ENCODE measurements at places on chromosomes 6 and 20. TPM values are rescaled to one million over a fixed set of nuclear protein-coding genes. Genes with fewer than 3 reads are reported as not detected.

GTSF1L gene
- polyA plus RNA-seq: not detected

THEMIS gene
- polyA plus RNA-seq: not detected

SERPINB6 gene
- polyA plus RNA-seq: 82.2 TPM

RFX6 gene
- polyA plus RNA-seq: not detected

PROKR2 gene
- polyA plus RNA-seq: not detected

DNA sequence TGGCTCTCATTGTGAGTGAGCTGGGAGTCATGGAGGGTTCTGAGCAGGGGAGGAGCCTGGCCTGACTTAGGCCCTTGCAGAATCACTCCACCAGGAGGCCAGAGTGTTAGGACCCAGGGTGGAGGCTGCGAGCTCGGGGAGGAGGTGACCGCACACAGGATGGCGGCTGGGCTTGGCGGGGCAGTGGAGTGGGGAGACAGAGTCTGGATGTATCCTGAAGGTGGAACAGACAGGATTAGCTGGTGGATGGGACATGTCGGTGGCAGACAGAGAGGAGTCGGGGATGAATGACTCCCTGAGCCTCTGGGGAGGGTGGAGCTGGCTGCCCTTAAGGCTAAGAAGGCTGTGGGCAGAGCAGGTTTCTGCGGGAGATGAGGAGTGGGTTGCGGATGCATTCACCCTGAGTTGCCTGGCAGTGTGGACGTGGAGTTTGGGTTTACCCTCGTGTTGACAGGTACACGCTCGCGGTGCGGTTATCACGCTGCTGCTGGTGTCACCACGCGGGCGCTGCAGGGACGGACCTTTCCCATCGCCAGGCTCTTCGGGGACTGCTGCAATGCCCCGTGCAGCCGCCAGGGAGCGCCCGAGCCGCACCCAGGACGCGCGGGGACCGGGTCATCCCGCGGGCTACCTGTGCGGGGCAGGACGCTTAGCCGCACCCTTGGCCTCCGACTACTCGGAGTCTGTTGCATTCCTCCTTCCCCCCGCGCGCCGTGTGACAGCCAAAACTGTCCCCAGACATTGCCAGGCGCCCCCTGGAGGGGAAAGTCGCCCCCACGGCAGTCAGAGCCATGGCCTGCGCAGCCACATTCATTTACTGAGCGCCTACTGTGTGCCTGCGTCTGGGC lies 43.0 kb upstream of the PTGIS start:
- no peak for DNase-seq

DNA sequence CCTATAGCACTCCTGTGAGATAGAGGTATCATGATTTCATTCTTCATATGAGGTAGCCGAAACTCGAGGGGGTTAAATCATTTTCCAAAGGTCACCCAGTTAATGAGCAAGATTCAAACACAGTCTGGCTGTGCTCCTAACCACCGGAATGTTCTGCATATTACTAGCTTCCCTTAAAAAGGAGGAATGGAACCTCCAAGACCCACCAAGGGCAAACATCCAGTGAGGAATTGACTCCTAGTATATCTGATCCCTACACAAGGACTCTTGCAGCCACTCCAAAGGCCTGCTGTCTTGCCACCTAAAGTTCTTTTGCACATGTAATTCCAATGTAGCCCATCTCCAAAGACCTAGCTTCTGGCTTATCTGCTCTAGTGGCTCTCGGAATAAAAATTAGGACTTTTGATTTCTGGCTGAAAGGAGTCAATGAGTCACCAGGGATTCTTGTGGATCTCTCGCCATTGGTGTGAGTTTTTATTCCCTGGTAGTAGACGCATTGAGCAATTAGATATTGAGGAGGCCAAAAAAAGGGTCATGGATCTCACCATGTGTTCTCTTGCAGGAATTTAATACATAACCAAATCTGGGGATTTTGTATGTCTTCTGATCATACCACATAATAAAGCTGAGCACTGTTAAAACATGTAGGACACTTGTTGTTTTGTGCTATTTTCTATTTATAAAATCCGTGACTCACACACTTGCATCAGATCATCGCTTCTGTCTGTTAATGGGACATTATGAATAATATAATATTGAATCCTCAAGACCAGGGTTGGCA lies 9.1 kb downstream of the BCAS1 start:
- DNase-seq: no peak

- DNase-seq: no peak
These were observed 185.7 kb upstream of the COL21A1 start for GRCh38 chr6:56433119-56433518.

GRCh38 chr20:52748990-52749389 lies 223.2 kb upstream of the TSHZ2 start:
- no peak for DNase-seq

- DNase-seq: no peak
These were observed 39.0 kb downstream of the DSE start for GRCh38 chr6:116409756-116410155.

GRCh38 chr20:53513168-53513488 lies 80.5 kb downstream of the ZNF217 start:
- DNase-seq: no peak

DNA sequence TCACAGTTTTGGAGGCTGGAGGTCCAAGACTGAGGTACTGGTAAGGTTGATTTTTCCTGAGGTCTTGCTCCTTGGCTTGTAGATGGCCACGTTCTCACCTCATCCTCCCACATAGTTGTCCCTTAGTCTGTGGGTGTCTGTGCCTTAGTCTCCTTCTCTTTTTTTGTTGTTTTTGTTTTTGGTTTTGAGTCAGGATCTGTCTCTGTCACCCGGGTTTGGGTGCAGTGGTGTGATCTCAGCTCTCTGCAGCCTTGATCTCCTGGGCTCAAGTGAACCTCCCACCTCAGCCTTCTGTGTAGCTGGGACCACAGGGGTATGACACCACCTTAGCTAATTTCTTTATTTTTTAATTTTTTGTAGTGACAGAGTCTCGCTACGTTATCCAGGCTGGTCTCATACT lies 245.2 kb downstream of the PHACTR1 start:
- no peak for DNase-seq

DNA sequence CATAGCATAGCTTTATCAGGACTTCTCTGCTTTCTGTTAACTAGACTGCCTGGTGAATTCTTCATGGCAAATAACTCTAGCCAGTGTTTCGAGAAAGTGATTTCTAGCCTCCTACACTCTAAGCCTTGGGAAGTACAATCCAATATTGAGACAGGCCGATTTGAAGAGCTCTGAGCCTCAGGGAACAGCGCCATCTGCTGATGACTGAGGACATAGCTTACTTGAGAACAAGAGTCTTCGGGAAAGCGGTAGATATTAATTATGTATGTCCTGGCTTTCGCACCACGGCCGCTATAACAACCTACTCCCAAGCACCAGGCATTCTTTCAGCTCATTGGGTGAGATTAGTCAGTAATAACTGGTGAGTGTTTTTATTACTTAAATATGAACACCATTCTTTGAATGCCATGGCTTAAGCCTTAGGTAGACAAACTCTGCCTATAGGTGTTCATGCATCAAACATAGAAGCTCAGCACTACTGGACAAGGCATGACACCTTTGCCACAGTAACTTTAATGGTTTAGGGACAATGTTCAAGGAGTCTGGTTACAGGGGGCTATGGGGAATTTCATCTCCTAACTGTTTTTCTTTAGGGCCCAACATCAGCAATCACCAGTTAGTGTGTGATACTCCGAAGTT lies 518.6 kb downstream of the BMP2 start:
- peak; percentile 87 for DNase-seq

- DNase-seq: no peak
These were observed 1.6 kb upstream of the OLIG3 start for GRCh38 chr6:137495703-137496336.

DNA sequence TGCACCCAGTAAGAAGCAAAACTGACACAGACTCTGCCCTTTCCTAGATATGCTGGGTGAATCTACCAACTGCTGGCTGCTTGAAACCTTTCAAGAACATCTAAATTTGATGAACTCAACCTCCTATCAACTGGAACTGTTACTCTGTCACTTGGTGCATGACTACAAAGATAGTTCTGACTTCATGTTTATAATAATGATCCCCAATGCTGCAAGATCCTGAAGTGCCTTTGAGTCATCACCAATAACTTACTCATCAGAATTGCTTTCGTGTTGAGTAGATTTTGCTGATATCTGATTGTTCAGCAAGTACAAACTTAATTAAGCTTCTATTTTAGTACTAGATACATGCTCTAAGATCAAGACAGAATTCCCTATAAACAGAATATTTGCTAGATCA lies 100.2 kb upstream of the ARMC2 start:
- no peak for DNase-seq

DNA sequence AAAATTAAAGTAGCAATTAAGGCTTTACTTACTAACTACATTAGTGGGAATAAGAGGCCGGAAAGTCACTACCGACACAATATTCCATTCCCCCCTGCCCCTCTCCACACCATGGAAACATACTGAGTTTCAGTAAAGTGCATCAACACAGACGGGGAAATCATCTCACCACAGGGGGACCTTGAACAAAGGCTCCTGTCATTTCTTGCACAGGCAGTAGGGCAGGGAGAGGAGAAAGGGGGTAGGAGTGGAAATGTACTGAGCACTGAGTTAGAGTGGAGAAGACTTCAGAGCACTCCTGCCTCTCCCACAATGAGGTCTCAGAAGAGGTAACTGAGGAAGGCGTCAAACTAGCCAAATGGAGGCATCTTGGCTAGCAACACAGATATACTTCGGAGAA lies 1426.9 kb upstream of the EYS start:
- no peak for DNase-seq

Measured in renal pelvis (tissue), 12 donors.